GM23338 (cell line): ENCODE measurements at places on chromosomes 13 and 19. TPM values are rescaled to one million over a fixed set of nuclear protein-coding genes. Genes with fewer than 3 reads are reported as not detected.

GRCh38 chr13:90068658-90069057, 1278.8 kb upstream of the MIR17HG start:
- no peak for DNase-seq

DNA sequence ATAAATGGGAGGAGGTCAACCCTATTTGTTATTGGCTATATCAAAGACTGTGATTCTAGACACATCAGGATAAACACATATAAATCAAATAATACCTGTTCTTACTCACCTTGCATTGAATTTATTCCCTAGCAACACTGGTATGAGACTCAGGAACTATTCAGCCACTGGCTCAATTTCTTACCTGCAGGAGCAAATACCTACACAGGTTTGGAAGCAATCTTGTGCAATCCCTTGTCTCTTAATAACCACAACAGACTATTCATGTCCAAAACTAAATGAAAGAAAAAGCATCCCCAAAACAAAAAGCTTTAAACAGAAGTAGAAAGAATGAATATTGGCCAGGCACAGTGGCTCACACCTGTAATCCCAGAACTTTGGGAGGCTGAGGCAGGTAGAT, 55.5 kb downstream of the TBC1D4 start:
- no peak for DNase-seq

GIPR gene
- 1.2 and 1.4 TPM in 2 replicates for polyA plus RNA-seq

SLC6A16 gene
- 1.4 and 1.8 TPM in 2 replicates for polyA plus RNA-seq

- peak; percentile 90 for DNase-seq
These were observed at the start of gene UGGT2 for GRCh38 chr13:96053003-96053703. Gene UGGT2 (minus strand): TSS chr13:96053401. CDS start chr13:96053312, 89 bp downstream.

KEAP1 gene
- polyA plus RNA-seq: 46.5 and 57.8 TPM in 2 replicates

IRGC gene
- polyA plus RNA-seq: not detected in 2 replicates

DNA sequence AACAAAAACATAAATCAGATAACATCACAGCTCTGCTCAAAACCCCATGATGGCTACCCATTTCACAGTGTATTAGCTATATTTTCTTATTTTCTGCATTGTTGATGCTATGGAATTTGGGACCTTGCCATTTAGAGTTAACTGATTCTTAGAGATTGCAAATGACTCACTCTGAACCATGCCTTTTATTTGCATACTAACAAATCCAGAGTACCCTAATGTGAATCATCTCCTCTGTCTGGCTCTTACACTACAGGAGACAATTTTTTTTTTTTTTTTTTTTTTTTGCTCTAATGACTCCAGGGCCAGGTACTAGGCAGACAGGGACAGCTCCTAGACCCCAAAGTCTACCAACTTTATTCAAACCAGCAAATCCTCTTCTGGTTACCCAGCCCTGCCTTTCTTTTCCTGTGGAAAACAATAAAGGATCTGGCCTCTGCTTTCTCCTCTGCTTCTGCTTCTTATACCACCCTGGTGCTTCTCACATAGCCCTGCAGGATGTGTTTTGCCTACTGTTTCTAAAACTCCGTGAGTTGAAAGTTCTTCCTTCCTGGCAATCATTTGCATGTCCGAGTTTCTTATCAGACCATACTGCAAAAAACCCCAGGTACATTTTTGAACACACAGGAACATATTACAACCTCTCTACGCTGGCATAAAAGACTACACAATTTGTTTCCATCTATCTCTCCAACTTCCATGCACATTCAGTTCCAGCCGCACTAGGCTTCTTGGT, 10.6 kb upstream of the ZNF460 start:
- DNase-seq: no peak

DNA sequence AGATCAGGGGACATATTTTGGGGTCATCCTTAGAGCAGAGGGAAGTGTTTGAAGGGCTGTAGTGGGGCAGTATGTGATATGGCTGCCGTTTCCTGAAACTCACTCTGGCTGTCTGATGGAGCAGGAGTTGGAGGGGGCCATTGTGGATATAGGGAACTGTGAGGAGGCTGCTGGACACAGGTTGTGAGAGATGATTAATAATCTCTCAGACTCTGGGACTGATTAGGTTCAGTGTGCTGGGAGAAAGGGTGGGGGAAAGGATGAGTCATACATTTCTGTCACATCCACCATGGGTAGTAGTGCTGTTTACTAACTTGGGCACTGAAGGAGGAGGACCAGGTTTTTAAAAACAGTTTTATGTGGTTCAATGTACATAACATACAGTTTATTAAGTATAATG, 4.8 kb downstream of the B3GLCT start:
- DNase-seq: no peak

DNA sequence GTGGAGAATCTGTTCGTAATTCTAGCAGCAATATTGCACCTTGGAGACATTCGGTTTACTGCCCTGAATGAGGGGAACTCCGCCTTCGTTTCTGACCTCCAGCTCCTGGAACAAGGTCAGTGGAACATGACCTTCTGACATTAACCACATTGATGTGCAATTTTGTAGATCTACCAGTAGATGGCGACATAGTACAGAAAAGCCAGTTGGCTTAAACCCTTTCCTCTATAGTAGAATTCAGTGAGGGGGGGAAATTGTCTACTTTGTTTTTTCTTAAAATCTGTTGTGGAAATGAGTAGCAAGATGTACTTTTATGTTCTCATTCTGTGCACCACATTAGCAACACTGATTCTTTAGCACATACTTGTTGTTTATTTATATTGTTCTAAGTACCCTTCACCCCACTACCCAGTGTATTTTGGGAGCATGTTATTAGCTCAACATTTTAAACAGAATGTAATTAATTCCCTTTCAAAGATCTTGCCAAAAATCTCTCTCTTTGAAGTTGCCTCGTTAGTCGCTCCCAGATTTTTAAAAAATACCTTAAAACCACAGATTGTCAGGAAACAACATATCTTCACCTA, 332.2 kb downstream of the MYO16 start:
- DNase-seq: peak; percentile 75
